ENCODE measurements at places on chromosomes 7 and 10.
A peak's percentile ranks its signal among the peaks of the same experiment; 100 is the strongest.

DNA sequence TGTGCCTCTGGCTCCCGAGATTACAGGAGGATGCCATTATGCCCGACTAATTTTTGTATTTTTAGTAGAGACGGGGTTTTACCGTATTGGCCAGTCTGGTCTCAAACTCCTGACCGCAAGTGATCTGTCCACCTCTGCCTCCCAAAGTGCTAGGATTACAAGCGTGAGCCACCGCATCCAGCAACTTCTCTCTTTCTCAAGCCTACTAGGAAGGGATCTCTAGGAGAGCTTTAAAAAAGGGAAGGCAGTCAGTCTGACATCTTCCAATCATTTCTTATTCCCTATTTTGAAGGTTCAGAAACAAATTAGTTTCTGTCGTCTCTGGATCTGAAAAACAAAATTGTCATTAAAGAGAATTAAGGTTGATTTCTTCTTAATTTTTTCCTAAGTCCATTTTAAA, 2.5 kb upstream of the TMEM26 start:
- DNase-seq, result no peak

- DNase-seq, result peak; percentile 33
These were observed at the start of gene HIP1 for GRCh38 chr7:75738604-75738974. HIP1 (minus strand) TSS chr7:75738941; CDS start chr7:75738920, 21 bp downstream.

GRCh38 chr10:12414278-12414989, 65.1 kb downstream of the CAMK1D start:
- DNase-seq, result no peak

DNA sequence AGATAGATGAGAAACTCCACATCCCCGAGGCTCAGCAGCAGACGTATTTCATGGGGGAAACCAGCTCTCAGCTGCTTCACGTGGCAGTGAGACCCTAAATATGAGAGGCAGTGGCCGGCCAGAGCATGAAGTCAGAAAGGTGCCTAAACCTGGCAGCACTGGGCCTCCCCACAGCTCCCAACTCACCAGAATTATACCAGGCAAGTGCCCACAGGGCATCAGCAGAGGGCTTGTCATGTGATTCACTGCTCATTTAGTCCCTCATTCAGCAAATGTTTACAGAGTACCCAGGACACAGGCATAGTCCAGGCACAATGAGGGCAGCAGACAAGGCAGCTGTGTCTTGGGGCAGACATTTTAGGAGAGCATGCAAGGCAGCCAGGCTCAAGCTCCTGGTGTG, 212.6 kb downstream of the PTPRN2 start:
- no peak for DNase-seq

GRCh38 chr10:128803790-128804189, 663.3 kb upstream of the MGMT start:
- no peak for DNase-seq

DNA sequence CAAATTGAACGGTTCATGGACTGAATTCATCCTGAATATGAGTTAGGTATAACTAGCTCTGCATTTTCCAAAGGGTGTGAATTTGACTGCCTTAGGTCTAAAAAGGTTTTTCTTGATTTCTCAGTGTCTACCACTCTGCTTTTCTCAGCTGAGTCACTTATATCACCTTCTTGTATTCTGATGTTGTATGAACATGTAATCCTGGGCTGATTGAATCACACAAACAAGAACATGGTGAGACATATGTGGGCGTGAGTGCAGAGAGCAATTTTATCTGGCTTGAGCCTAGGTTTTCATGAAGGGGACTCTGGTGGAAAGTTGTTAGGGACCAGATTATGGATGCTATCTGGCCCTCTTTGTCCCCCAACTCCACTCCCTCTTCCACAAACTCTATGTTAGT, 239.8 kb downstream of the SUGCT start:
- no peak for DNase-seq

GRCh38 chr7:25596443-25596842, 368.2 kb upstream of the NPVF start:
- no peak for DNase-seq

DNA sequence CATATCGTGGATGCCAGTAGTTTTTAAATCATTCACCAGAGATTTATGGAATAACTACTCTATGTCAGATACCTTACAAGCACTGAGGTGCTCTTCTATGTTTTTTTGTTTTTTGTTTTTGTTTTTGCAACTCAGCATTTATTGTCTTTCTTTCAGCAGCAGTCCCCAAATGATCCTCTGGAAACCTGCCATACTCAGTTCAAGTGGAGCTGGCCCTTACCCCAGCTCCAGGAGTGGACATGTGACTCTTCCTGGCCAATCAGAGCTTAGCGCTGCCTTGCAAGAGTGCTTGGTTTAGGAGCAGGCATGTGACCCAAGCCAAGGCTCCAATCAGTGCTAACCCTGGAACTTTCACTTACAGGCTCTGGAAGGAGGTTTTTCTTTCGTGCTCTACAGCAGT, 356.6 kb upstream of the ZMIZ1 start:
- no peak for DNase-seq

- no peak for DNase-seq
These were observed 63.3 kb upstream of the SMNDC1 start for GRCh38 chr10:110368002-110368401.

DNA sequence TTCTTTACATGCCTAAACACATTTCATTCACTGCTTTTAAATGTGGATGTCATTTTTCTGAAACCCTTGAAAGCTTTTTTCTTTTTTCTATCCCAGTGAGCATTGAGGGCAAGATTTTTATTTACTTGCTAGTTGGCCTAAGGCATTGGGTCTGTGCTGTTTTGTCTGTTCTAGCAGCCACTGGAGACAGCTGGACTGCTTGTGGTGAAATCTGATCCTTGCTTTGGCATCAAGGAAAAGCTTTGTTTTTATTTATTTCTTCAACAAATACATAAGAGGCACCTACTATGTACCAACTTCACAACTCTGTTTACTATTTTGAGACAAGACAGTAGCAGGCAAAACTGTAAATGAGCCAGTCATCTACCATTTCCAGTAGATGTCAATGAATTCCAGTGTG, 28.4 kb upstream of the PDLIM1 start:
- no peak for DNase-seq

DNA sequence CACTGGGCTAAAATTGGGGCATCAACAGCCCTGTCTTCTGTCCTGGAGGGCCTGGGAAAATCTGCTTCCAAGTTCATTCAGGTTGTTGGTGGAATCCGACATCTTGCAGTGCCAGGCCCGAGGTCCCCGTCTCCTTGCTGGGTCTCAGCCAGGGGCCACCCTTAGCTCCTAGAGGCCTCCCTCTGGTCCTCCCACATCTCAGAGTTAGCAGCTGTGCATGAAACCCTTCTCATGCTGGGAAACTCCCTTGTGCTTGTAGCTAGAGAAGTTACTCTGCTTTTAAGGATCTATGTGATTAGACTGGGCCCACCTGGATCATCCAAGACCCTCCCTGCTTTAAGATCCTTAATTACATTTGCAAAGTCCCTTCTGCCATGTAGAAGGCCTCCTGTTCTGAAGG, 15.3 kb downstream of the HIP1 start:
- no peak for DNase-seq

- DNase-seq, result no peak
These were observed 32.6 kb downstream of the EXOC6 start for GRCh38 chr10:92880917-92881316.

DNA sequence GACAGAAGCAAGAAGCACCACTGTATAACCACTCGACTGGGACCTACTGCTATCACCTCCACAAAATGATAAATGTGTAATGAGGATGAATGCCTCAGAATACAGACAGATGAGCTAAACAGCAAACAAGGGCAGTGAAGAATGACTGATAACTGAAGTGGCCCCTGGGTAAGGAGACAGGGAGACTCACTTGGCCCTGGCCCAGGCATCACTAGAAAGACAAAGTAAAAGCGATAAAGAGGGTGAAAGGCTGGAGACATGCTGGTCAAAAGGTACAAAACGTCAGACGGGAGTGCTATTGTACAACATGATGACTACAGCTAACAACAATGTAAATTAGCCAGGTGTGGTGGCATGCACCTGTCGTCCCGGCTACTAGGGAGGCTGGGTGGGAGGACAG, 27.8 kb upstream of the APBB1IP start:
- no peak for DNase-seq

GRCh38 chr7:25759286-25759685, 392.7 kb upstream of the NFE2L3 start:
- no peak for DNase-seq

DNA sequence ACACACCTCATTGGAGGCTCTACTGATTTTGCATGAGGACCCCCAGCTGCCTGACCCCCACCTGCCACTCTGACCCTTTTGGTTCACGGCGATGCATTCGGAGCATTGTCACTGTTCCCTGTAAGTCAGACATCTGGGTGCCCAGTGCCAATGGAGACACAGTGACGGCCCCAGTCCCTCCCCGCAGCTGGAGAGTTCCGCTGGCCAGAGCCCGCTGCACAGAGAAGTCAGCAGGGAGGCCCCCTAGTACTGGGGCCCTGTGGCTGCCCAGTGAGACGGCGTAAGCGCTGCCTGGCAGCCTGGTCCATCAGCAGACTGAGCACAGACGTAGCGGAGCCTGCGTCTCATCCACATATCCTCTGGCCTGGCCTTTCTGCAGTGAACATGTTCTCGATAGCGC, 77.5 kb downstream of the NKX6-2 start:
- no peak for DNase-seq

- no peak for DNase-seq
These were observed 35.4 kb upstream of the COL13A1 start for GRCh38 chr10:69766161-69766910.
